ENCODE measurements at places on chromosomes 16 and 17.

DNA sequence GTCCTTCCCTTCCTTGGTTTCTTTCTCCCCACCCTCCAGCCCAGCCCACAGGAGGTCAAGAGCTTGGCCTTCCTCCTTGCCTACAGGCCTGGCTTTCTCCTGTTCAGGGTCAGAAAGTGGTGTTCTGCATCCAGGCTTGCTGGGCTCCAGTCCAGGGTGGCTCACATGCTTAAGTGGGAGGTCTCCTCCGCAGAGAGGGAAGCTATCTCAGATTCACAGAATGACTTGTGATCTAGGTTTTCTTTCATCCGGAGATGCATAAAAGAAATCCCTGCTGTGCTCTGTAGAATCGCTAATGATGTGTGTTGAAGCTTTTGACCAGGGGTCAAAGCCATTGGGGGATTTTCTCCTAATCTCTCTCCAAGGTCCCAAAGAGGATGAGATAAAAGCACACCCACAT is 382.3 kb upstream of the EEF2KMT start:
- no peak for DNase-seq

- no peak for DNase-seq
Observed at GRCh38 chr17:16439811-16440351, 24.5 kb downstream of the TRPV2 start.

DNA sequence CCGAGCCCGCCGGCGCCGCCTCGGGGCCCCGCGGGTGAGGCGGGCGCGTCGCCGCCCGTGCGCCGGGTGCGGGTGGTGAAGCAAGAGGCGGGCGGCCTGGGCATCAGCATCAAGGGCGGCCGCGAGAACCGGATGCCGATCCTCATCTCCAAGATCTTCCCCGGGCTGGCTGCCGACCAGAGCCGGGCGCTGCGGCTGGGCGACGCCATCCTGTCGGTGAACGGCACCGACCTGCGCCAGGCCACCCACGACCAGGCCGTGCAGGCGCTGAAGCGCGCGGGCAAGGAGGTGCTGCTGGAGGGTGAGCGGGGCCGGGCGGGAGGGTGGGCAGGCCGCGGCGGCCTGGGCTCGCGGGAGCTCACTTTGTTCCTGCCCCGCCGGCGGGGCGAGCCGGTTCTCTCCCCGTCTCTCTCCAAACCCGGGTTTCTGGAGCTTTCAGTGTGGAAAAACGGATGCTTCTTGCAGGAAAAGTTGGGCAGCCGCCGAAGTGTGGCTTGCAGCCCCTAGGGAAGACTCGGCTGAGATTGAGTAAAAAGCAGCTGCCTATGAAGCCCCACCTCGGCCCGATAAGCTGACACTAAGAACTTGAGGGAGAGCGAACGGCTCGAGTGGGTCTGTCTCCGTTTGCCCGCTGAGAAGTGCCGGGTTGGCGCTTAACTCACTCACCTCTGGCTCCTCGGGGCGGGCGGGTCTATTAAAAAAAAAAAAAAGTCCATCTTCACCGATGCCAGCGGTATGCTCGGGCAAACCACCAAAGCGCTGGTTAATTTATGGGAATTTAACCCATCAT is 677 bp downstream of the SNTB2 start:
- DNase-seq, result no peak

- no peak for DNase-seq
Observed at GRCh38 chr17:62855156-62855555, 47.0 kb upstream of the MARCHF10 start.

DNA sequence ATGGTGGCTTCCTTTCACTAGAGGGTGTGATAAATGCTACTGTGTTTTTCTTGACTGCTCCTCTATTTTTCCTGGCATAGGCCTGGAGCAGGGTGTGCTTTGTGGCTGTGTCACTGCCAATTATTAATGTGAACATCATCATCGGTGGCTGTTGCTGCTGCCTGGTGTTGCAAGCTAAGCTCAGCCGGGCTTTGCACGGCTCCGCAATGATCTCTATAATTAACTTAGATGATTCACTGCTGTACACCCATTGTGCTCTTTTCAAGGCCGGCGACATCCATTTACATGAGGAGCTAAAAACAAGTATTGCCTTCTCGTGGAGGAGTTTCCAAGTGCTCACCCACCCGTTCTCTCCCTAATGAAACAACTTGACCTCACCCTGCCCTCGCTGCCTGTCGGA is 160.1 kb upstream of the IRX3 start:
- peak; percentile 43 for DNase-seq

DNA sequence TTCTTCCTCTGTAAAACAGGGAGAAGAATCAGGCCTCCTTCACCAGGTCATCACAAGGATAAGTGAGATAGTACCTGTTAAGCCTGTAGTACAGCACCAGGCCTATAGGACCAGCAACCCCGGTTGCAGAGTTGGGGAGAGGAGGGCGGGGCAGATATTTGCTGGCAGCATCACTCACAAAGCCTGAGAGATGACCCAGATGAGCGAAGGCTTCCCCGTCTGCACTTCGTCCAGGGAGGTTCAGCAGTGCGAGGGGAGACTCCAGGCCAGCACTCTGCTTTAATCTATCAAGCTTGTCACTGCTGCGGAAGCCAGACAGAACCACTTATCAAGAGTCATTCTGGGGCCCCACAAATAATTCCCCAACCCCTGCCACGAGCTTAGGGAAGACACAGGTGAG is 15.8 kb upstream of the RBBP6 start:
- no peak for DNase-seq

DNA sequence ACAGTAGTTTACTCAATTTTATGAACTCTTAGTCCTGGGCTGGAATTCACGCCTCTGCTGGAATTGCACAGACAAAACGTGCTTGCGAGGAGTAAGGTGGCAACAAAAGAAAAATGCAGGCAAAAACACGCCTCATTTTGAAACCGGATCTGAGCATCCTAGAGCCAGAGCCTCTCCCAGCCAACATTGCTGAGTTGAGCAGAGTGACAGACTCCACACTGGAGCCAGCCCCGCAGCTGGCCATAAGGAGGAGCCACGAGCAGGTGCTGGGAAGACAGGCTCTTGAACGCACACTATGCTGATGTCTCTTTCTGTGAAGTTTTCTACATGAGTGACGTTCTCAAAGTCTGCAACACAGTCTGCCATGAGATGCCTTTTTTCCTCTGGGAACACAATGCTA is 14.6 kb upstream of the HSBP1 start:
- DNase-seq, result no peak

GRCh38 chr17:418421-418751 is 65.8 kb upstream of the RPH3AL start:
- no peak for DNase-seq

- DNase-seq, result no peak
Observed at GRCh38 chr17:29628644-29629043, 5.9 kb upstream of the CORO6 start.

- DNase-seq, result no peak
Observed at GRCh38 chr17:3982113-3982512, 17.9 kb upstream of the ATP2A3 start.

- no peak for DNase-seq
Observed at GRCh38 chr17:81432941-81433340, 37.7 kb downstream of the BAHCC1 start.

DNA sequence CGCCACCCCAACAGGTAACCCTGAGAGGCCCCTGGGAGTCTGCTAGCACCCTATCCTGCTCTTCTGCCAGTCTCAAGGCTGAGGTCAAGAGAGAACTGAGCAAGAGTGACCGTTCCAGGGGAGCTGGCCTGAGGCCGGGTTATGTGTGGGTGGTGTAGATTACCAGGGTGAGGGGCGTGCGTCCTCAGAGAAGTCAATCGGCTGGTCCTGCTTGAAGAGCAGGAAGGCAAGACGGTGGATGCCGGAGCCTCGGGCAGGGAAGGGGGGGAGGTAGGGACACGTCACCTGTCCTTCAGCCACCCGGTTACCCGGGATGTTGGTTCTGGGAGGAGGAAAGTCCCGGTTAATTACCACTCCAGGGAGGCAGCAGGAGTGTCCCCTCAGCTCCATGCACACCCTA is 2.6 kb upstream of the TRIM65 start:
- no peak for DNase-seq

DNA sequence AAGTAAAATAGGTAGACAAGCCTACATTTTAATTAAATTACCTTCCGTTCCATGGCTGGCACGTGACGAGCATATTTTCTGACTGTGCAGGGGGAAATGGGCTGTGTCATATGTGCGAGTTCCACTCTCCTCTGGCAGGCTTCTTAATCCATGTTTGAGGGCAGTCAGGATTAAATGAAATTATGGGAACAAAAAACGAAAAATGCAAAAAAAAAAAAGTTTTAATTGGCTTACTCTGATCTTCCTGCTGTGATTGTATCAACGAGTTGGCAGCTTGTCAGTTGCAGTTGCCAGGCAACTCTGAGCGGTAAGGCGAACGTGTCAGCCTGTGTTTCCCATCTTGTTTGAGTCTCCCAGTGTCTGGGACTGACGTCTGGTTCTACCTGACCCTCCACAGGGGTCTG is 302.9 kb upstream of the XYLT1 start:
- no peak for DNase-seq

- DNase-seq, result no peak
Observed at GRCh38 chr17:68195667-68196393, 52.0 kb upstream of the AMZ2 start.

GRCh38 chr17:13756763-13757162 is 155.0 kb upstream of the HS3ST3A1 start:
- DNase-seq, result no peak

DNA sequence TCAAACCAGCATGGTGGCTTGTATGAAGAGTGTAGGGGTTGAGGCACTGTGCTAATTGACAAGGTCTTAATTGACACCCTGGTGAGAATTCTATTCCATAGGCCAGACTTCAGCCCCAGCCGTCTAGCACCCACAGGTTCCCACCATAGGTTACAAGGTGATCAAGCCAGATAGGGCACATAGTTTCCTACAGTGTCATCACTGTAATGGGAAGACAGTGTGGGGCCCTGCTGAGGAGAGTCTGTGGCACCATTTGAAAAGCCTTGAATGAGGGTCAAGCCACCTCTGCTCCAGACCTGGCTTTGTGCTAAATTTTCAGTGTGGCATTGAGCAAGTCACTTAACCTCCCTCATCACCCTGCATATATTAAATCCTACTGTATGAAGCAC is 36.2 kb downstream of the YPEL2 start:
- DNase-seq, result no peak

DNA sequence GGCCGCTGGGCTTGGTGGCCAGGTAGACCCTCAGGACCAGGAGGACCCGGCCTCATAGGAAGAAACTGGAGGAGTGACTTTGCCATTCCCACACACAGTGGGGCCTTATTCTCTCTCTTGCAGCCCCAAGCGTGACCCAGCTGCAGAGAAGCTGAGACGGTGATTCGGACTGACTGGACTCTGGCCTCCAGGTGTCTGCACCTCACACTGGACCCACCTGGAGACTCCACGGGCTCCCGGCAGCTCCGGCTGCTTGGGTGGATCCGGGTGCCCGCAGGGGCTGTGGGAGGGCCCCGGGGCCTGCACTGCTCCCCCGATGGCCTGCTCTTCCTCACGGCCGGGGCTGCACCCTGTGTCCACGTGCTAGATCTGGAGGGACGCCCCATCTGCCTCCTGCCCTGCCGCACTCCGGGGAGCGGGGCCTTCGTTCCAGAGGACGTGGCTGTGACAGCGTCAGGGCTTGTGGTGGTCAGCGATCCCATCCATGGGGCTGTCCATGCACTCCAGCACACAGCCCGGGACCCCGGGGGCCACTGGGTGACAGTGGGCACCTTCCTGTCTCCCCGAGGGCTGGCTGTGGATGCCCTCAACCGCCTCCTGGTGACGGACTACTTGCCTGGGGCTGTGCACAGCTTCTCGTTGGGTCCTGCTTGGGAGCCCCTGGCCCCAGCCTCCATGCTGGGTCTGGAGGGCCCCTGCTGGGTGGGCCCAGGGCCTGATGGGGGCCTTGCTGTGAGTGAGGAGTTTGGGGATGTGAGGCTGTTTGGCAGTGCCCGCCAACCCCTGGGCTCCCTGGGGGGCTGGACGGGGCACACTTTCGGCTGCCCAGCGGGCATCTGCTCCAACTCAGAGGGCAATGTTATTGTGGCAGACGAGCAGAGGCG is 810 bp downstream of the NHLRC4 start:
- DNase-seq, result no peak

DNA sequence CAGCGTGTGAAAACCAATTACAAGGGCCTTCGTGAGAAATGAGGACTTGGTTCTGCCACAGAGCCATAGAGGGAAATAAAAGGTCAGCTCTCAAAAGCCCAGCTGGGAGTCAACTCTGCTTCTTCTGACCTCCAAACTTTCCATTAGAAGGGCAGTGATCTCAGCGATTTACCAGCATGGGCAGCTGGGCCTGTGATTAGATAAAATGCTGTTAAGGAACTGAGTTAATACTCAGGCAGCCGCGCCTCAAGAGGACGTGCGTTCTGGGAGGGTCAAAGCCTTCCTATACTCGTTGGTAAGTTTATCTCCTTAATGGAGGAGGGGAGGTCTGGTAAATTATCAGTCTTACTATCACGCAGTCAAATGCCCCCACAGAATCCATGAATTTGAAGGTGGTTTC is 480.2 kb upstream of the ERCC4 start:
- no peak for DNase-seq

- DNase-seq, result no peak
Observed at GRCh38 chr16:49523435-49524159, 150.0 kb downstream of the C16orf78 start.

- no peak for DNase-seq
Observed at GRCh38 chr17:61659437-61659836, 68.4 kb upstream of the NACA2 start.

- DNase-seq, result no peak
Observed at GRCh38 chr17:44940317-44940716, 7.3 kb downstream of the KIF18B start.

- no peak for DNase-seq
Observed at GRCh38 chr17:53659181-53659580, 163.5 kb upstream of the KIF2B start.

DNA sequence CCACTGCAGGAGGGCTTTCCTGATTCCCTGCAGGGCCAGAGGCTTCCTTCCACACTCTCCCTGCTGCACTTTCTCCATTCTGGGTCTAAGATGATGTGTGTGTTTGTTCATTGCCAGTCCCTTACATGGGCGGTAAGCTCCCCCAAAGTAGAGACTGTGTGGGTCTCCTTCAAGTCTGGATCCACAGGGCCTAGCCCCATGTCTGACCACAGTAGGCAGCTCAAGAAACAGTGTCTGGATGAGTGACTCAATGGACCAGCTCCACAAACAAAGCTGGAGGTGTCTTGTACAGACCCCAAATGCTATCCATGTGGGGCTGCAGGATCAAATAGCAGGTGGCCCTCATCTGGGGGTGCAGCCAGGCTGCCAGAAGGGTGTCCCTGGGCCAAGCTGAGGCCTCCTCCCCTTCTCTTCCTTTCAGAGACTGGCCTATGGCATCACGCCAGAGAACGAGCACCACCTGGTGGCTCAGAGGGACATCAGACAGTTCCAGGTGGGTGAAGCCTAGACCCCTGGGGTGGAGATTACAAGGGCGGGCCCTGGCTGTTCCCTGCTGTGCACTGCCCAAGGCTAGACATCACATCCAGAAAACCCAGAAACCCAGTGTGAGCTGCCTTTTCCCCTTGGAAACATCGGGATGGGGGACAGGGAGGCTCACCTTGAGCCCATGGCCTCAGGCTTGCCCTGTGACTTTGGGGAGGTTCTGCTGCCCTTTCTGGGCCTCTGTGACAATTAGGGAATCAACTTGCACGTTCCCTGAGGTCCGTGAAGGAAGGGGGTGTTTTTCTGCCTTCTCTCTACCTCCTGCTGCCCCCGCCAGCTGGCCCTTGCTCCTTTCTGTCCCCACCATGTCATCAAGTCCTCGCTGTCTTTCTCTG is 45.9 kb downstream of the SLC6A2 start:
- no peak for DNase-seq
